ENCODE measurements at places on chromosomes 1 and 21.

DNA sequence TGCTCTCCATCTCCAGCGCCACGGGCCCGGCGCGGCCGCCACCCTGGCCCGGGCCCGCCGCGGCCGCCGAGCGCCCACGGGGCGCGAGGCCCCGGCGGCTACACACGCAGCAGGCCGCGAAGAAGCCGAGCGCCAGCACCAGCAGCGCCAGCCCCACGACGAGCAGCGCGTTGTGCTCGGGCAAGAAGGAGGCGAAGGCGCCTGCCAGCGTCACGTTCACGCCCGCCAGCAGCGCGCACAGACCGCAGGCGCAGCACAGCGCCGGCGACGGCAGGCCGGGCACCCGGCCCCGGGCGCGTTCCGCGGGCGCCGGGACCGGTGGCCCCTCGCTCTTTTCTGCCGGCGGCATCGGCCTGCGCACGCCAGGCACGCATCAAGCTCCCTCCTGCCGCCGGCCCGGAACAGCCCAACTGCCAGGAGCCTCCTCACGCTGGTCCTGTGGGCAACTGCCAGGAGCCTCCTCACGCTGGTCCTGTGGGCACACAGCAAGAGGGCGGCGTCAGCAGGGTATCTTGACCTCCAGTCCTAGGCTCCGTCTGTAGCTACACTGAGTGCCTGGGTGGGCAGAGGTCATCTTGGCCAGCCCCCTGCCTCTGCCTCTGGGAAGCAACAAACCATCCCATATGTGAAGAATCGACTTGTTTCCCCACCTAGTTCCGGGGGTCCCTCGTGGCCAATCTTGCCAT, 18.1 kb downstream of the KNCN start:
- peak; percentile 43 for DNase-seq

DNA sequence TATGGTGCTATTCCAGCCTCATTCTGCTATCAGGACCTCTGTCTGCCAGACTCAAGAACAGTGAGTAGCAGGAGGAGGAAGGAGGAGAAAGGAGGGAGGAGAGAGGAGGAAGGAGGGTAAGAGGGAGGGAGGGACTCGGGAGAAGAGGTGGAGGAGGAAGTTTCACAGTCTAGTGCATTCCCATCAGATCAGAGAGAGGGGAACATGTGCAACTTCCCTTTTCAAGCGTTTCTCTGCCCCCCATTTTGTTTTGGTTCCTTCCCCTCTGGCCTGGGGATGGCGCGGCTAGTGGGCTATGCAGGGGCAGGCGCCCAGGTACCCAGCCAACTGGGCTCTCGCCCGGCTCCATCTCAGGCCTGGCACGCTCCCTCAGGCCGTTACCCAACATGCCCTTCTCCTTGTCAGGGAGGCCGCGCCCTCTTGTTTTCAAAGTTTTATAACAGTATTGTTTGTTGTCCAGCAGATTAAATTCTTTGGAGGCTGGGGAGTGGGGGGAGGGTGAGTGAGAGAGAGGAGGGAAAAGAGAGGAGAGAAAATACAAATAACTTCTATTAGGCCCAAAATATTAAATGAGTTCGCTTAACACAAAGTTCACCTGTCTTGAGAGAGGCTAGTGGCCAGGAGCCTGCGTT, 56.0 kb downstream of the CD46 start:
- no peak for DNase-seq

DNA sequence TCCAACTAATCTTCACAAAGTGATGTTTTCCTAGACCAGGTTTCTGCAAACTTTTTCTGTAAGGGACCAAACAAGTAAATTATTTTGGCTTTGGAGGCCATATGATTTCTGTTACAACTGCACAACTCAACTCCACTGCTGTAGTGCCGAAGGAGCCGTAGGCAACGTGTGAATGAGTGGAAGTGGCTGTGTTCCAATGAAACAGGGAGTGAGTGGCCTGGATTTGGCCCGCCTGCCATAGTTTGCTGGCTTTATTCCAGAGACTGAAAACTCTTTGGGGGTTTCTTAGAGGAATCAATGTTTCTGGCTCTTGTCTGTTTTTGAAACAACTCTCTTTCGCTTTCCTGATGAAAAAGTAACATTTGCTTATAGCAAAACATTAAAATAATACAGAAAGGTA, 12.6 kb upstream of the ACTL8 start:
- DNase-seq = peak; percentile 38

GRCh38 chr1:11054666-11055065, 5.2 kb downstream of the SRM start:
- no peak for DNase-seq

DNA sequence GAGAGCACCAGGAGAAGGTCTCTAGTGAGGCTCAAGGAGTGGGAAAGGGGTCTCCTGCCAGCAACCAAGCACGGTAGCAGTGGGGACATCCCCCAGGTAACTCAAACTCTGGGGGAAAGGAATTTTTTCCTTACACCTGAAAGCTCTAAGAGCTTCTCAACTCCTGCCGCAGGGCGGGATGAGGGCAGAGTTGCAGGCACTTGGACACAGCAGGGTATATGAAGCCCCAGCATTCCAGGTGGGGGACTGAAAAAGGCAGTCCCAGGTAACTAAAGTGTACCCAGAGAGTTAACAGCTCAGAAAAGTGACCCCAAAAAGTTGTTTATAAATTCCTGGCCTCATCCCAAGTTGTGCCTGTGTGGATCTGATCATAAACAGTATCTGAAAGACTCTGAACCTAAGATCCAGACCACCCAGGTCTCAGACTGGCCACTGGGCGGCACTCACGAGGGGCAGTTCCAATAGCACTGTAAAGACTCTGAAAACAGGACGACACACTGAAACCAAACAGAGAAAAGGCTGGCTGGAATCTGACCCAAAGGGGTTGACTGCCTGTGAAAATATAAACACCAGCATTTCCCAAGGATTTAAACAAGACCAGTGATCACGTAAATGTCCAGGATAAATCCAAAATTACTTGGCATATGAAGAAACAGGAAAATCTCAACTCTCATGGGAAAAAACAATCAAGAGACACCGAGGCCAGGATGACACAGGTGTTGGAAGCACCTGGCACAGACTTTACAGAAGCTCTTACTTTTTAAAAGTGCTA, 47.5 kb downstream of the HSF2BP start:
- peak; percentile 61 for DNase-seq

DNA sequence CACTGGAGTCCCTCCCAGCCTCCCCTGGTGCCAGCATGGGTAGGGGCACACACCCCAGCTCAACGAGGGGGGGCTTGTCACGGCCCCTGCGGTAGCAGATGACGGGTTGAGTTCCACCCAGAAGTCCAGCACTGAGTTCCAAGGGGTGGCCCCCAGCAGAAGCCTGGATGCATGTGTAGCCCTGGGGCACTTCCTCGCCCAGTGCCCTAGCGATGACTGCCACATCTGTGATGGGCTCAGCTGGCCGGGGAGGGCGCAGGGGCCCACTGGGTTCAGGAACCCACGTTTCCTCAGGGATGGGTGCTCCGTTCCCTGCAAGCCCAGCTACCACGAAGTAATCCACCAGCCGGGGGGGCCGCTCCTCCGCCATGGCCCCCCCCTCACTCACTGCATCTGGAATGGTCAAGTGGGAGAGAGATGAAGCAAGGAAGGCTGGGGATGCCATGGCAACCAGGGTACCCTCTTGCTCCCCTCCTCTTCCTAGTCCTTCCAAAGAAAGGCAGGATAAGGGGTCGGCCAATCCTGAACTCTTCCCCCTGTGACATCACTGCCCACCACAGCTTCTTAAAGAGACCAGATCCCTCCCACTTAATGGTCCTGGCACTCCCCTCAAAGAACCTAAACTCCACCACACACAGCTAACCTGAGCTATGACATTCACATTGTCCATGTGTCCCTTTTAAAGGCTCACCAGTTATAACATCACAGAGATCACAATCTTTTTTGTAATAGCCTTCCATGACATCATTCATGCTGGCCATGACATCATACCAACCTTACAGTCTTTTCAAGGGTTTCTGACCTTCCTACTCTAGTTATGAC, 2.3 kb downstream of the DENND4B start:
- DNase-seq = no peak

Data from AG08395 (cell line).